ENCODE measurements at places on chromosomes 1 and 21.

DNA sequence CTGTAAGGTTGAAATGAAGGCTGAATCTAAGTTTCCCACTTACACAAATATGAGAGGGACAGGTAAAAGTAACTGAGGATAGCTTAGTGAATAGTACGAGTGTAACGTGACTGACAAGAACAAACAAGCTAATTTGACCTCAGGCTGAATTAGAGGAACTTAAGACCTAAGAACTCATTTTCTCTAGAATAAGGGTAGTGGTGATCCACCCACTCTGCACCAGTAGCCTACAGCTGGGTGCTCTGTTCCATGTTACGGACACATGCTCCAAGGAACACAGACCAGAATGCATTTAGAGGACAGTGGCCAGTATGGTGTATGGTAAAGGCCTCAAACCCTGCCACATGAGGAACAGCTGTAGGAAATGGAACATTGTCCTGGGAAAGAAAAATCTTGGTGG is 14.9 kb upstream of the TMEM9 start:
- peaks cover 3% of the 10 kb centered on the region for H3K4me1 ChIP-seq
- H3K4me3 ChIP-seq: no peak overlapping the region
- no peak for DNase-seq
- no peaks in the 10 kb centered on the region for H3K36me3 ChIP-seq
- H3K27ac ChIP-seq: no peak overlapping the region

- H3K4me3 ChIP-seq: no peak overlapping the region
- no peak for DNase-seq
- H3K27me3 ChIP-seq: no peaks in the 10 kb centered on the region
- no peaks in the 10 kb centered on the region for H3K36me3 ChIP-seq
Observed at GRCh38 chr21:40680311-40680710, 166.6 kb downstream of the DSCAM start.

- DNase-seq: no peak
- H3K36me3 ChIP-seq: no peaks in the 10 kb centered on the region
- no peak overlapping the region for H3K27ac ChIP-seq
- no peak overlapping the region for H3K4me3 ChIP-seq
- no peaks in the 10 kb centered on the region for H3K4me1 ChIP-seq
Observed at GRCh38 chr1:147215540-147215916, 9.6 kb downstream of the FMO5 start.

DNA sequence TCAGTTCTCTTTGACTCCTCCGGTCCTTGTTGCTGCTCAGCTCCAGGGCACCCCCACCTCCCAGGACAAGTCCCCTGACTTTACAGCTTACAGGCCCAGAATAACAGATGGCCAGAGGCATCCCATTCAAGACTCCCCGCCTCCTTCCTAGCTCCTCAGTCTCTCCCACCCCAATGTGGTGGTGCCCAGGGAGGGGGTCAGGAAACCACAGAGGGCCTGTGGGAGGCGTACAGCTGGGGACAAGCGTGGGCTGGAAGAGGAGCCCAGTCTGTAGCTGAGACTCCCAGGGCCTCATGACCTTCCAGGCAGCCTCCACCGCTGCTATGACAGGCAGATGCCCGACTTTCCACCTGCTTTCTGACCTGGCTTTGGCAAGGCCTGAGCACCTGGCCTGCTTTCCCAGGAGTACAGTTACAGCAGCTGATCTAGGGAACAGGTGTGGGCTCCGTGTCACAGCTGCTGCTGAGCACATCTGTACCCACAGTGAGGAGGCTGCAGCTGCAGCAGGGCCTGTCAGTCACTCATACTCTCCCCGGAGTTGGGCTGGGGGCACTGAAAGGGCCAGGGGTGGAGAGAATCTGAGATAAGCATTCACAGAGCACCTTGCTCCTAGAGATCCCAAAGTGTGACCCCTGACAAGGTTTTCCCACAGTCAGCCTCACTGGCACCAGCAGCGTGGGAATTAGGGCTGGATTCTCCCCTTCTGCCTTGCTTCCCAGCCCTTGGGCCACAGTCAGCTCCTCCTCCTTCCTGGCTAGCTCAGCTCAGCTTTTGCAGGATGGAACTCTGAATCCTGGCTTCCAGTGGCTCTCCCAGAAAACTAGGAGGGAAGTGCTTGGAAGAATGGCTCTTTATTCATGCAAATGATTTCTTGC is 7.1 kb upstream of the NAV1 start:
- no peaks in the 10 kb centered on the region for H3K27me3 ChIP-seq
- H3K36me3 ChIP-seq: no peaks in the 10 kb centered on the region
- H3K4me3 ChIP-seq: no peak overlapping the region
- peaks cover 34% of the 10 kb centered on the region for H3K4me1 ChIP-seq

- no peaks in the 10 kb centered on the region for H3K27me3 ChIP-seq
- no peak for DNase-seq
- no peak overlapping the region for H3K27ac ChIP-seq
- H3K36me3 ChIP-seq: no peaks in the 10 kb centered on the region
- H3K4me3 ChIP-seq: no peak overlapping the region
Observed at GRCh38 chr1:233025157-233025556, 74.7 kb downstream of the NTPCR start.

DNA sequence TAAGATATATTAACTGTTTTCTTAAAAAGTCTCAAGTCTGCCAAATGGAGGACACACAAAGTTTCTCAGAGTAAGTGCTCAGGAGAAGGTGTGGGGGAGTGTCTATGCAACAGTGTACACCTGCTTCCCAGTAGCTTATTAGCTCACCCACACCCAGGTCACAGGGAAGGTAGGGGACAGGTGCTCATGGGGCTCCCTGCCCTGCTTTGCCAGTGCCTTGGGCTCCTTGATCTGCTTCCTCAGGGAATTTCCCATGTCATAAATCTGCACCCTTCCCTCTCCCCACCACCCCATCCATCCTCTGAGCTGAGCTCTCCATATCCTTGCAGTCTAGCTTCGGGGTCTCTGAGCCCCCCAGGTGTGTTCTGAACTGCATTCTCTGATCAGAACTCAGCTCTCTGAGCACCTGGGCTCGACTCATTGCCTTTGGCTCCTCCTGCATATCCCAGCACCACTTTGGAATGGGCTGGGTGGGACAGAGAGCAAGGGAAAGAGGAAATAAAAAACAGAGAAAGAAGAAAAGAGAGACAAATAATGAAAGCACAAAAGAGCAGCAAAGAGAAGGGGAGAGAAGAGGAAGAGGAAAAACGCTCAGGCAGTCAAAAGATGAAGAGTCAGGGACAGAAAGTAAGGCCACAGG is 87.0 kb upstream of the ATP1B1 start:
- H3K27me3 ChIP-seq: no peaks in the 10 kb centered on the region
- no peaks in the 10 kb centered on the region for H3K4me1 ChIP-seq
- no peak overlapping the region for H3K4me3 ChIP-seq
- H3K27ac ChIP-seq: no peak overlapping the region

DNA sequence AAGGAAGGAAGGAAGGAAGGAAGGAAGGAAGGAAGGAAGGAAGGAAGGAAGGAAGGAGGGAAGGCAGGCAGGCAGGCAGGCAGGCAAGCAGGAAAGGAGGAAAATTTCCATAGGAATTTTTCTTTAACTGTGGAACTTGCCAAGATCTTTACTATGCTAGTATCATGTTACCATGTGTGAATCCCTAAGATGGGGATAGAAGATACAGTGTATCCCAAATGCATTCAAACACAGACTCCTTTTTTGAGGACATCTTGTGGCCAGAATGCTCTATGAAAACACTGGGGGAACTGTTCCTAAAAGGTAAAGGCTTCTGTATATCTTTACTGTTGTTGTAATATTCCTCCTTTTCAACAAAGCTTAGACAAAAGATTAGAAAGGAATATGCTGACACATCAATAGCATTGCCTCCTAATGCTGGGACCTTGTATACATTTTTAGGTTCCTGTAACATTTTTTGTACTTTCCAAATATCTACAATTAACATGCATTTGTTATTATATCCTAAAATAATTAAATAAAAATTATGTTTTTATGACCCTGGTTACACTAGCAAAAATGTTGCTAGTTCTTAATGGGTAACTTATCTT is 20.6 kb downstream of the CCDC190 start:
- no peak for DNase-seq
- no peaks in the 10 kb centered on the region for H3K36me3 ChIP-seq
- no peaks in the 10 kb centered on the region for H3K4me1 ChIP-seq
- H3K27me3 ChIP-seq: no peaks in the 10 kb centered on the region

- peak; percentile 27 for DNase-seq
- no peaks in the 10 kb centered on the region for H3K36me3 ChIP-seq
Observed at GRCh38 chr1:181548497-181548896, 65.2 kb downstream of the CACNA1E start.

Measured in astrocyte (in vitro differentiated cells and primary cell).